ENCODE measurements at places on chromosomes 7 and 10.

- DNase-seq, result no peak
Measured at GRCh38 chr10:119315128-119316001, 108.0 kb downstream of the GRK5 start.

DNA sequence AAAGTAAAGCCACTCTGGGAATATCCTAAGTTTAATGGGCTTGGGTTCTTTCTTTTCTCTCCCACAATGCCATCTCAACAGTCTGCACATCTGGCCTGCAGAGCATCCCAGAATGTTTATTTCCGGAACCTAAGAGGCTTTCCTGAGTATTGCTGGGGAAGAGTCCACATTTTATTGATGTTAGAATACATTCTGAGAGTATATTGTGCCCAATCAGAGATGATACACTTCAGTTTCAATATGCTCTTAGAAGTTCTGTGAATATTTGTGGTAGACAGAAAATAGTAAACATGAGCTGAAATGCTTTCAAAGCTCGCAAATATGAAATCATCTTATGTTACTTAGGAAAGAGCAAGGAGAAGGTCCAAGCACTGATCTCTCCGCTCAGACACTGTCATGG is 200.6 kb downstream of the TWIST1 start:
- DNase-seq, result no peak

DNA sequence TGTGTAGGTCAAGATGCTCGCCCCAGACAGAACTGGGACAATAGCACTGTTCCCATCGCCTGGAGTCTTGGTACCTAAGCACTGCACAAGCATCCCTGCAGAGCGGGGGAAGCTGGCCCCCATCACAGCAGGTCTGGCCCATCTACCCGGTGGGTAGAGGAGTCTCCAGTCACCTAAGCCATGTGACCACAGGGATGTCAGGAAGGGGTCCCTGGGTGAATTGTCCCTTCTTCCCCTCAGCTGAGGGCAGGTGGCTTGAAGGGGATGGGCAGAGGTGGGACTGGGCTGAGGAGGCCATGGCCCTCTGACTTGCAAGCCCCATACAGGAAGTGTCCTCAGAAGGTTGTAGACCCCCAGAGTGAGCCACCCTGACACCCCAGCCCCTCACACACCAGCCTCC is 39.7 kb downstream of the FRMPD2 start:
- DNase-seq, result no peak

DNA sequence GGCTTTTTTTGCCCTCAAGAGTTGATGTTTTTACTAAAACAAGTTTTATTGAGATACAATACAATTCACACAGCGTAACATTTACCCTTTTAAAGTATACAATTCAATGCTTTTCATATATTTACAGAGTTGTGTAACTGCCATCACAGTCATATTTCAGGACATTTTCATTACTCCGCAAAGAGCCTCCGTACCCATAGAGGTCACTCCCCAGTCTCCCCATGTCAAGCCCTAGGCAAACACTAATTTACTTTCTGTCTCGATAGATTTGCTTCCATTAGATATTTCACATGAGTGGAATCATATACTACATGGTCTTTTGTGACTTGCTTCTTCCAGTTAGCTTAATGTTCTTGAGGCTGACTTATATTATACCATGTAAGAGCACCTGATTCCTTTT is 183.8 kb downstream of the PRKCQ start:
- DNase-seq, result no peak

- DNase-seq, result no peak
Measured at GRCh38 chr10:116147147-116147905, 125.7 kb downstream of the GFRA1 start.

GRCh38 chr10:95416973-95417372 is 126.2 kb upstream of the PDLIM1 start:
- no peak for DNase-seq

DNA sequence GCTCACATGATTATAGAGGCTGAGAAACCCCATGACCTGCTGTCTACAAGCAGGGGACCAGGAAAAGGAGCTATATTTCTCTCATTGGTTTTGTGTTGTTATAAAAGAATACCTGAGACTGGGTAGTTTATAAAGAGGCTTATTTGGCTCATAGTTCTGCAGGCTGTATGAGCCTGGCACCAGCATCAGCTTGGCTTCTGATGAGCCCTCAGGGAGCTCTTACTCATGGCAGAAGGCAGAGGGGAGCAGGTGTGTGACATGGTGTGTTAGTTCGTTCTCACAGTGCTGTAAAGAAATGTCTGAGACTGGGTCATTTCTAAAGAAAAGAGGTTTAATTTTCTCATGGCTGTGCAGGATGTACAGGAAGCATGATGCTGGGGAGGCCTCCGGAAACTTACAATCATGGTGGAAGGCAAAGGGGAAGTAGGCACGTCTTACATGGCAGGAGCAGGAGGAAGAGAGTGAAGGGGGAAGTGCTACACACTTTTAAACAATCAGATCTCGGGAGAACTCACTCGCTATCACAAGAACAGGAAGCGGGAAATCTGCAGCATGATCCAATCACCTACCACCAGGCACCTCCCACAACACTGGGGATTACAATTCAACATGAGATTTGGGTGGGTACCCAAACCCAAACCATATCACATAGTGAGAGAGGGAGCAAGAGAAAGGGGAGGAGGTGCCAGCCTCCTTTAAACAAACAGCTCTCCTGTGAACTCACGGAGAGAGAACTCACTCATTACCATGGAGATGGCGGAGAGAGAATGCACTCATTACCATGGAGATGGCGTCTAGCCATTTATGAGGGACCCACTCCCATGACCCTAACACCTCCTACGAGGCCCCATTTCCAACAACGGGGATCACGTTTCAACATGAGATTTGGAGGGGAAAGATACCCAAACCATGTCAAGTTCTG is 133.4 kb downstream of the JCAD start:
- DNase-seq, result no peak

DNA sequence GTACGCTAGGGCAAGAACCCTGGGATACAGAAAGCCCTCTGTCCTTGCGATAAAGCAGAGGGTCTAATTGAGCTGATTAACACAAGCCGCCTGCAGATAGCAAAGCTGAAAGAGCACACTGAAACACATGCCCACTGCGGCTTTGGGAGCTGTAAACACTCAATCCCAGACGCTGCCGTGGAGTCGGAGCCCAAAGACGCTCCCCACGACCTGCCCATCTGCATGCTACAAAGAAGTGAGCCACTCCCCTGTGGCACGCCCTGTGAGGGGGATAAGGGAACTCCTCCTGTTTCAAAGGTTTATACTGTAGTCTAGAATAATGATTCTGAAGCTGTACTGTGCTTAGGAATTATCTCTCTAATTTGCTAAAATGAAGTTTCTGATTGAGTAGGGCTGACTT is 985.6 kb upstream of the GHITM start:
- no peak for DNase-seq

DNA sequence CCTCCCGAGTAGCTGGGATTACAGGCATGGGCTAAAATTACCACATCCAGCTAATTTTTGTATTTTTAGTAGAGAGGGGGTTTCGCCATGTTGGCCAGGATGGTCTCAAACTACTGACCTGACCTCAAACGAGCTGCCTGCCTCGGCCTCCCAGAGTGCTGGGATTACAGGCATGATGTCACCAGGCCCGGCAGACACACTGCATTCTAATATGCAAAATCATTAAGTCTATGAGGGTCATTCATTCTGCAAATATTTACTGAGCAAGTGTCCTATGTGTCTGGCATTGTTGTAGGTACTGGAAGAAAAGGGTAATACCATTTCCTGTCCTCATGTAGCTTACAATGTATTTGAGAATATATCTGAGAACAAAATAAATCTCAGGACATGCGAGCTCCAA is 2.7 kb downstream of the PUS7 start:
- no peak for DNase-seq

- no peak for DNase-seq
Measured at GRCh38 chr10:71868192-71868697, 17.2 kb upstream of the PSAP start.

DNA sequence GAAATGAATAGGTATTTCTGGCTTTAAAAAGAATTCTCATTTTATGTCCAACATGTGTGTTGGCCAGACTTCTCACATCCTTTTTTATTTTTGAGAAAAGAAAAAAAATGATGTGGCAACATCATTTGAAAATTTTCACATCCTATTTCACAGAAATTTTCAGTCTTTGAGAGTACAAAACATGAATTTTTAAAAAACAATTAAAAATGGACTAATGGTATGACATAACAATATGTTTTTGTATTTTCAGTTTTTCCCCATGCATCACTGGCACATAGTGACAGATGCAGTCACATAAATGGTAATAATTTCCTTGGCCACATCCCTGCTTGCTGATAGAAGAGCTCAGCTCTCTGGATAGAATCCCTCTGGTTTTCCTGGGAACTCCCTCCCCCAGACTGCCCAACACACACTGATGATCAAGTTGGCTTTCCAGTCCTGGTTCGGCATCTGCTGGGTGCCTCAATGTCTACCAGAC is 188.5 kb upstream of the AGR3 start:
- no peak for DNase-seq

DNA sequence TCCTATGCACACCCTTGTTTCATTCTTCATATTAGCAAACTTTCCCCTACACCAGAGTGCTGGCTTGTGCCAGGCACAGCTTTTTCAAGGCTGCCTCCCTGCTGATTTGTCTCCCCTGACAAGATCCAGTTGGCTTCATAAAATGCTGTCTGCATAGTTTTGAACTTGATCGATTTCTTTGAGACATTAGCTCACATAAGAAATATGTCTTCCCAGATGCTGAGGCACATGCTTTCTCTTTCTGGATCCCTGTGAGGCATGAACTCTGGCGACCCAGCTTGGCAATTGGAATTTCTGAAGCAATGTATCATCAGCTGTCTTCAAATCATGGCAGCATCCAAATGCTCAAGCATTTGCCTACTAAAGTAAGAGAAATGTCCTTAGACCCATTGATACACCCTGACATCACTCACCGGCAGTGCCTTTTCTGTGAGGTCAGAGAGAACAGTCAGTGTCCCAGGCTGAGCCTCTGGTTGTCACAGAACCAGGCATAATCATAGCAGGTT is 616.4 kb upstream of the GHITM start:
- DNase-seq, result no peak

DNA sequence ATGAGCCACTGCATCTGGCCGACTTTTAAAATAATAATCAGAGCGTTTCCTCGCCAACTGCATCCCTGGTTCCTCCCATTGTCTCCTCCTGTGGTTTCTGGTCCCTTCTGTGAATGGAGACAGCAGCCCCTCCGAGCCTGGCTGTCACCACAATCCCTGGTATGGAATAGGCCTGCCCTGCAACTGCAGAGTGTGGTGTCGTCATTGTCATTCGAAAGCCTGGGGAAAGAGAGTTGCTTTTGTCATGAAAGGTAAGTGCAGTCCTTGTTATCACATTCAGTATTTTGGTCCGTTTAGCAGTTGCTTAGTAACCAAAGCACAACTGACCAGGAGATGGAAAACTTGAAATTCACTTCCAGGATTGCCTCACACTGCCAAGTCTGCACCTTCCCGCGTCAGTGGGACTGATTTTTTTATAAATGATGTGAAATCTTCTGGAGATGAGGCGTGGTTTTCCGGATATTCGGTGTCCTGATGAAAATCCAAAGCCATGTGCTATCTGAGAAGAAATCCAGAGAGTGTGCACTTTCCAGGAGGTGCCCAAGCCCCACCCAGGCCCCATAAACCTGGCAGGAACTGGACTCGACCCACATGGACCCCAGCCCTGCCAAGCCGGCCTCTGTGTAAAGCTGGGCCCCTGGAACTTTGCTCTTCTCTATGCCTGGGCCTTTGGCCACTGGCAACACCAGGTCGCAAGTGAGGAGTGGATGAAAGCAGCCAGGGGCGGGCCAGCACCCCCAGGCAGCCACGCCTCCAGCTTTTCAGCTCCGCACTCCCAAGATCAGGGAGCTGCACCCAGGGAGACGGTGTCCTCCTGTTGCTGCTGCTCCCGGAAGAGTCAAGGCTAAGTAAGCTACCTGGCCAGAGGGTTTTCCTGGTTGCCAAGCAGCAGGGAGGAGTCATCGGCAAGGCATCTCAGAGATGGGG is 133.7 kb upstream of the SH2B2 start:
- no peak for DNase-seq

GRCh38 chr10:54470324-54470631 is 330.8 kb downstream of the PCDH15 start:
- DNase-seq, result no peak

- DNase-seq, result no peak
Measured at GRCh38 chr10:75402486-75403143, 1.1 kb upstream of the ZNF503 start.

- DNase-seq, result no peak
Measured at GRCh38 chr7:101890749-101891523, 73.5 kb downstream of the CUX1 start.

- DNase-seq, result no peak
Measured at GRCh38 chr7:77426052-77426404, 9.9 kb upstream of the GSAP start.

- DNase-seq, result no peak
Measured at GRCh38 chr10:116164291-116164690, 108.7 kb downstream of the GFRA1 start.

DNA sequence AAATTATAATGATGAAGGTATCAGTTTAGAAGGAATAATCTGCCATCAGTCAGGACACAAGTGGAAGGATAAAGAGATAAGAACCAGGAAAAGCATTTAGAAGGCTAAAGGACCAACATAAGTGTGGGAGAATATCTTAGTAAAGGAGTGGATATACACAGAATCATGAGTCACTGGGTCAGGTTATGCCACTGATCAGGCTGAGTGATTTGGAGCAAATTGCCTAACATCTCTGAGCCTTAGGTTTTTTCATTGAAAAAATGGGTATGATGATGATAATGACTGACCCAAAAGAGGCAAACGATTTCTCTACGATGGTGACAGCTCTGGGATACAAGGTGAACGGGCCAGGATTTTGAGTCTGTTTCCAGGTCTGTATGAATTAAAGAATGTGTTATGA is 2.8 kb upstream of the CUL1 start:
- no peak for DNase-seq

DNA sequence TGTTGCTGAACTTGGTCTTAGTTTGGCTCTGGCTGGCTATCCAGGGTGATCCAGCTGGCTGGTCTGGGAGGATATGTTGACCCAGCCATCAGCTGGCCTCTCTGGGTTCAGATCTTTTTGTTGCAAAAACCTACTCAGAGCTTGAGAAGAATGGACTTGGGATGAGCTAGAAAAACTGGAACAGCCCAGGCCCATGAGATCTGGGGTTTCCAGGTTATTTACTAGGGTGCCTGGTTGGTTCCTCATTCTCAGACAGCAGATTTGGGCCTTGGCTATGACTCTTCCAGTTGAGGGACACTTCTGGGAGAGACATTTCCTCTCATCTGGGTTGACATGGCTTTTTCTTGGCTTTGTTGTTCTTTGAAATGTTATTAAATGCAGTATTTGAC is 116.6 kb downstream of the ADCY1 start:
- DNase-seq, result no peak
